ENCODE measurements at places on chromosomes 2 and 18.
A peak's percentile ranks its signal among the peaks of the same experiment; 100 is the strongest.

- no peak for DNase-seq
Observed at GRCh38 chr2:18465979-18466378, 94.5 kb downstream of the RDH14 start.

- peak; percentile 19 for DNase-seq
Observed at GRCh38 chr18:74251297-74252038, 40.3 kb downstream of the CYB5A start.

DNA sequence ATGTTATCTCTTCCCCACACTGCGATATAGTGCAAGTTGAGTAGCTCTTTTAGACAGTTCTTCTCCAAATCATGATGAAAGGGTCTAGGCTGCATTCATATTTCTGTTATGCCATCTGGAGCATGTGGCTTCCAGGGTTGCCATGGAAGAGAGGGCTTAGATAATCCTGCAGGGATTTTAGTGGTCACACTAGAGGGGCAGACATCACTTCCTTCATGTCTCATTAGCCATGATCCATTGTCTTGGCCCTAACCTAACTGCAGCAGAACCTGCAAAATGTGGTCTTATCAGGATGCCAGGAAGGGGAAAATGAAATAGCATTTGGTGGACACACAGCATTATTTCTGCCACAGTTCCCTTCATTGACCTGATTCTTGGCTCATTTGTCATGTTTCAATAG lies 83.1 kb downstream of the ADAM23 start:
- no peak for DNase-seq

- no peak for DNase-seq
Observed at GRCh38 chr18:63192885-63193349, 126.7 kb downstream of the BCL2 start.

DNA sequence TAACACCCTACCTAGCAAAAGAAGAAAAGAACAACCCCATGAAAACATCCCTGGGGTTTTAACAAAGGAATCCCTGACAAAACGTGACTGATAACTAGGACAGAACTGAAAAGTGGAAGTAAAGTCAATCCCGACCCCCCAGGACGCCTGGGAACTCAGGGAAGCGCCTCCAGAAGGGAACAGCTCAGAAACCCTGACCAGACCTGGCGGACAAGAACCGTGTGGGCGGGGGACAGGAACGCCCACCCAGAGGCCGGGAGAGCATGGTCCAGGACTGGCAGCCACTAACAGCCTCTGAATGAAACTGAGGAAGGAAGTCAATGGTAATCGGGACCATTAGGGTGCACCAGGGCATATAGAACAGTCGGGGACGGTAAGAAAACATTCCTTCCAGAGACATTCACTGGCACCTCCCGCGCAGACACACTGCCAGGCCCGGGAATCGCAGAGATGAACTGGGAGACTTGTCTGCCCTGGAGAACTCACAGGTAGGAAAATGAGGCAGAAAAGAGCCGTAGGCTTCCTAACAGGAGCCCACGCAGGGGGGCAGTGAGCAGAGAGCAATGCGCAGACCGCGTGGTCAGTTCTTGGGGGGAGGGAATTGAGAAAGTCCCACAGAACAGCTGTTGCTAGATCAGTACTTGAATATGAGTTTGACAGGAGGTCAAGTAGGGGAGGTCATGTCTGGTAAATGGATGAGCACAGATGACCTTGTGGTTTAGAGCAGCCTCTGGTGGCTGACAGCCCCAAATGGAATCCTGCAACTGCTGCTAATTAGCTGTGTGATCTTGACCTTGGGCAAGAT lies 1.3 kb upstream of the TBC1D8 start:
- peak; percentile 50 for DNase-seq

DNA sequence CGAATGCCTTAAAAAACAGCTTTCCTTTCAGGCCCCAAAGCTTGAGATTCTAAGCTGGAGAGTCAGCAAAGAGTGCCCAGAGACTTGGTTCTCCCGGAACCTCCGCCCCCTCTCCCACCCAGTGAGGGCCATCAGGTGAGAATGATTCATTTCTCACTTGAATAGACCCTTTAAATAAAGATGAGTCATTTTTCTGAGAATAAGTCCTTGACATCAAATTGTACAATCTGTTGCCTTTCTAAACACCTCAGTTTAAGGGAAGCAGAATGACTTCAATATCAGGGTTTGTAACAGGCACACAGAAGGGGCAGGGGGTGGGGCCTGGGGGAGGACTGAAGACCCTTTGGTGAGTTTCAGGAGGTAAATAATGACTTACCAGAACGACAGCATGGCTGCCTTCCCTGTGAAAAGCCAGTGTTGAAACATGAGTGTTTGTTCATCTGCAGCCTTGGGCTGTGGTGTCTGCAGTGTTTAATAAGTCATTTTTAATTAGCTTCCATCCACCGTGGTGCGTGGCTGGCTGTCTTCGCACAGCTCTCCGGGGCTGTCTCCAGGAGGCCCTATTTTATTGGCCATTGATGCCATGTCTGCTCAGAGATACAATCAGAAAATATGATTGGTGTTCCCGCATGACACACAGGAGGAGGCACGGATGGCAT lies 134.9 kb upstream of the ZNF236 start:
- no peak for DNase-seq

DNA sequence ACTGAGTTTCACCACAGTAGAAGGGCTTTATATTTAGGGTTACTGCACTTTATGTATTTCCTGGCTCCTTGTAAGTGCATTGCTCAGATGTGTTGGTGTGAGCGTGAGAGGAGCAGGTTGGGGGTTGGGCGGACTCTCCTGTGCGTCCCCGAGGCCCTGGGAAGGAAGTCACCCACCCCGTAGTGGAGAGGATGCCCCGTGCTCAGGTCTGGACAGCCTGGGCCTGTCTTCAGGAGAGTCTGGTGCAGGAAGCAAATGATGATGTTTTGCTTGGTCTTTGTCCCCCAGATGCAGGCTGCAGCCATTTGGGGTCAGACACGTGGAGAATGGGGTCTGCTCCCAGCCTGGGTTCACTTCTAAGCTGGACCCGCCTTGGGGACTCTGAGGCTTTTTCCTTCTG lies 182.8 kb downstream of the LDLRAD4 start:
- DNase-seq, result no peak

GRCh38 chr2:215511454-215512346 lies 75.8 kb upstream of the FN1 start:
- DNase-seq, result no peak

DNA sequence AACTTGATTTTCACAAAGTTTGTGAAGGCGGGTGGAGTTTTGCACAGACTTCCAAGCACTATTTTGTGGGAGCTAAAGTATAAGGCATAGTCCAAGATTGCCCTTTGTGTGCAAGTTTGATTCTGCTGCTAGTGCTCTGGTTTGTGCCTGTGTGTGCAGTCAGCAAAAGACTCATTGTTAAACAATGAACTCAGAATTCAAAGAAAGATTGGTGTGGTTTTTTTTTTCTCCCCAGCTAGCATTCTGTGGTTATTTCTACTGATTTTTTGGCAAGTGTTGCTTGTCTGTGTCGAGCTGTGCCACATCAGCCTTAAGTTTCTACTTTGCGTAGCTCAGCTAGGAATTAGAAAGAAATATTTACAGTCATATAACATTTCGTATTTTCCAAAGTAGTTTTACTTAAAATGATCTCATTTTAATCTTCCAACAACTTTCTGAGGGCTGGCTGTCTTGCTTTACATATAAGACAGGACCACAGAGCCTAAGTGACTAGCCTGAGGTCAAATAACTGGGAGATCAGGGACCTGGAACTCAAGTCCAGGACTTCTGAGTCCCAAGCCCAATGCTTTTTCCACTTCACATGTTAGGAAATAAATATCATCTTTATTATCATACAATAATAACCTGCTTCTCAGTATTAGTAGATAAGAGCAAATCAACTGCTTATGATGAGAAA lies 69.8 kb downstream of the BABAM2 start:
- no peak for DNase-seq

- no peak for DNase-seq
Observed at GRCh38 chr18:3329471-3329870, 67.5 kb downstream of the MYL12B start.

- no peak for DNase-seq
Observed at GRCh38 chr2:71166812-71167211, 36.4 kb downstream of the MPHOSPH10 start.

- peak; percentile 52 for DNase-seq
Observed at GRCh38 chr2:42844901-42845821, 52.8 kb upstream of the HAAO start.

DNA sequence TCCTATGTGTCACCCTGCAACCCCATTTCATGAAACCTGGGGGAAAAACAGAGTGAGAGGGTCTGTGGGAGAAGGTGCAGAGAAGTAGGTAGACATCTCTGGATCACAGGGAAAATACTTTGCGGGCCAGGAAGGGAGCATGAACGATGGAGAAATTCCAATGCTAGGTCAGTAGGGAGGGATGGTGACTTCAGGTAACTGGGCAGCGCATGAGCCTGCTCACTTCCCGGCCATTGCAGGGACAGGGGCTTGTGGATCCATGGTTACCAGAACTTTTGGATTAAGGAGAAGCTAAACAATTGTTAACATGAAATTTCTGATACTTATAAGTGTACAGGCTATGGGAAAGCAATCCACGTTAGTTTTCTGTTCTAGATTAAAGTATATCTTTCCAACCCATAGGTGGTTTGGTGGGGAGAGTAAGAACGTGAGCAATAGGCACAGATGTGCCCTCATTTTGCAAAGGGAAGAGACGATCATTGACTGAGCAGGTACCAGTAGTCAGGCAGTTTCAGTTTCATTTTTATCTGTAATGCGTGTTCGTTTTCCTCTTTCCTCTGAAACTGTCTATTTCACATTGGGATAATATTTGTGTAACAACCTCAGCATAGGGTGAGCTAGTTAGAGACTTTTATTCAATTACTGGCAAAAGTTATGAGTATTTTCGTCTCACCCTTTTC lies 65.0 kb downstream of the NYAP2 start:
- DNase-seq, result no peak

GRCh38 chr2:223328578-223328977 lies 273.6 kb downstream of the SCG2 start:
- DNase-seq, result no peak

DNA sequence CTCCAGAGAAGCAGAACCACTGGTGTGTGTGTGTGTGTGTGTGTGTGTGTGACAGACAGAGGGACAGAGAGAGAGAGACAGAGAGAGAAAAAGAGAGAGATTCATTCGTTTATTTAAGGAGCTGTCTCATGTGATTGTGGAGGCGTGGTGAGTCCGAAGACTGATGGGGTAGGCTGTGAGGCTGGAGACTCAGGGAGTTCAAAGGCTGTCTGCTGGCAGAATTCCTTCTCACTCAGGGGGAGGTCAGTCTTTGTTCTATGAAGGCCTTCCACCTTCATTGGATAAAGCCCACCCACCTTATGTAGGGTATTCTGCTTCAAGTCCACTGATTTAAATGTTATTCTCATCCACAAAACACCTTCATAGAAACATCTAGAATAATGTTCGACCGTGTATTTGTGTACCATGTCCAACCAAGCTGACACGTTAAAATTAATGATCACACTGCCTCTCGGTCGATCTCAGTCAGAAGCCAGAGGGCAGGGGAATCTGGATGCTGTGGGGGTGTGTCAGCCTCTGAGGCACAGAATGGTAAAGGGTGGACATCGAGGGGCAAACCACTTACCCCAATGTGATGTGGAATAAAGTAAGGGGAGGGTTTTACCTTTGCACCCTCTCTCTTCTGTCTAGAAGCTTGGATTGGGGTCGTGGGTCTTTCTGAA lies 275.6 kb downstream of the SLC4A3 start:
- no peak for DNase-seq

GRCh38 chr2:221042926-221043325 lies 529.2 kb downstream of the EPHA4 start:
- no peak for DNase-seq

DNA sequence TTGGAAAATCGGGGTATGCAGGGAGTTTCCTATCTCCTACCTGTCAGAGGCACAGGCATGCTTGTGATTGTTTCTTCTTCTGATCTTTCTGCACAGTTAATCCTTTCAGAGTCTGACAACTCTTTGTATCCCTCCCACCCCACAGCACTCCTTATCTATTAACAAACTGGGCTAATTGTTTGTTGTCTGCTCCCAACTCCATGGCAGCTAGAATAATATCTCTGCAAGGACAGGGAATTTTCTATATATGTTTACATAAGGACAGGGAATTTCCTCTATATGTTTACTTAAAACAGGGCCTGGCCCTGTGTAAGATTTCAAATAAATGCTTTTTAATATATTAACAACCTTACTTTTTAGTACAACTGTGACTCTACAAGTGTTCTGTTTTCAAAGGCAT lies 36.0 kb upstream of the VRK2 start:
- DNase-seq, result no peak

GRCh38 chr2:236512267-236512666 lies 57.4 kb upstream of the ACKR3 start:
- no peak for DNase-seq

GRCh38 chr2:117057016-117057415 lies 757.5 kb upstream of the DDX18 start:
- no peak for DNase-seq
